ENCODE measurements at places on chromosomes 2 and 18. TPM values are rescaled to one million over a fixed set of nuclear protein-coding genes. Genes with fewer than 3 reads are reported as not detected.

Gene HMSD
- total RNA-seq, result 19.7 TPM

Gene ST8SIA3
- not detected for total RNA-seq

Gene AQP12A
- not detected for total RNA-seq

GRCh38 chr2:120893811-120894584, 158.3 kb downstream of the GLI2 start:
- no peak overlapping the region for H3K4me3 ChIP-seq
- H3K36me3 ChIP-seq, result no peaks in the 10 kb centered on the region
- peaks cover 2% of the 10 kb centered on the region for H3K27me3 ChIP-seq
- no peaks in the 10 kb centered on the region for H3K4me1 ChIP-seq
- no peak overlapping the region for H3K27ac ChIP-seq
- DNase-seq, result no peak

GRCh38 chr2:160229591-160229990, 29.5 kb upstream of the ITGB6 start:
- DNase-seq, result no peak
- peaks cover 23% of the 10 kb centered on the region for H3K4me1 ChIP-seq
- H3K36me3 ChIP-seq, result no peaks in the 10 kb centered on the region

- H3K4me1 ChIP-seq, result no peaks in the 10 kb centered on the region
- no peak for DNase-seq
- no peak overlapping the region for H3K4me3 ChIP-seq
- H3K27me3 ChIP-seq, result no peaks in the 10 kb centered on the region
Measured at GRCh38 chr2:22697054-22697788, 687.8 kb upstream of the KLHL29 start.

GRCh38 chr2:49021271-49021670, 133.0 kb downstream of the FSHR start:
- DNase-seq, result no peak
- no peaks in the 10 kb centered on the region for H3K36me3 ChIP-seq
- no peaks in the 10 kb centered on the region for H3K27me3 ChIP-seq
- no peaks in the 10 kb centered on the region for H3K4me1 ChIP-seq

GRCh38 chr2:6947929-6948676, 30.9 kb downstream of the RNF144A start:
- H3K36me3 ChIP-seq, result peaks cover 20% of the 10 kb centered on the region
- no peaks in the 10 kb centered on the region for H3K27me3 ChIP-seq
- H3K27ac ChIP-seq, result peak overlapping the region; percentile 53
- no peak for DNase-seq
- H3K4me3 ChIP-seq, result no peak overlapping the region

DNA sequence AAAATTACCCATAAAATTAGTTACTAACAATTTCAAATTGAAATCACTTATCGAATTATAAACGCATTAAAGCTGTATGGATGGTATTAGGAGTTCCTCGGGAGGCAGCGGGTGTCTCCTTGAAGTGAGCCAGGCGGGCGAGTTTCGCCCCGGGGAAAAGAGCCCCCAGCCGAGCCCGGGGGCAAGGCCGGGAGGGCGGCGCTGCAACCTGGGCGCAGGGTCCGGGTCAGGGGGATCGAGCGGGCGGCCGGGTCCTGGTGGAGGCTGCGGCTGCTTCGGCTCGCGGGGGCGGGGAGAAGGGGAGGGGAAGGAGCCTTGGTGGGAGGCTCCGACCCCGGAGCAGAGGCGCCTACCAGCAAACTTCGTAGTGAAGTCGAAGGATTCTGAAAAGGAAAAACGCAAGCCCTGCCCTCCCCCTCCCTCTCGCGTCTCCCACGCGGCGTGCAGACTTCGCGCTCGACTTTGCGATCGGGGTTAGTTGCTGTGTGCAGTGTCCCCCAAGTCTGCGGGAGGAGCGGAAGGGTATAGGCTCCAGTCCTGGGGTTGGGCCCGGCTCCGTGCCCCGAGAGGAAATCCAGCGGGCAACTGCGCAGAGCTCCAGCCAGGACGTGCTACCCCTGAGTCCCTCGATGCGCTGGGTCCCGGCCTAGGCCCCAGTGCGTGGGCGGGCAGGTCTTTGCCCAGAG, 140.8 kb downstream of the MEIS1 start:
- no peak for DNase-seq
- H3K27ac ChIP-seq, result no peak overlapping the region
- no peaks in the 10 kb centered on the region for H3K36me3 ChIP-seq
- H3K4me3 ChIP-seq, result no peak overlapping the region

DNA sequence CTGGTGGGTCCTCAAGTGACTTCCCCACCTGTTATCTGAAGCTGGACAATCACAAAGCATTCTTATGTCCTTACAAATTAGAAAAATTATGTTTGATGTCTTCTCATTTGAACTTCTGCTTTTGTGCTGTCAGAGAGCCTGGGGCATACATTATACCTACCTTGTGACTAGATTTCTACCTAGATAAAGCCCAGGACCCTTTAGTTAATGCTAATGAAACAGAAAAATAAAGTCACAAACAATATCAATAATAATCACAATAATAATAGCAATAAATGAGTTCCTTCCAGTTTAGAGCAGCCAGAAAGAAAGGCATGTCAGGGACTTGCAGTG, 456.4 kb downstream of the SETBP1 start:
- no peaks in the 10 kb centered on the region for H3K27me3 ChIP-seq
- no peaks in the 10 kb centered on the region for H3K4me1 ChIP-seq
- H3K36me3 ChIP-seq, result no peaks in the 10 kb centered on the region
- no peak overlapping the region for H3K4me3 ChIP-seq
- no peak for DNase-seq
